ENCODE measurements at places on chromosomes 16 and 17. TPM values are rescaled to one million over a fixed set of nuclear protein-coding genes. Genes with fewer than 3 reads are reported as not detected.

Gene COIL
- total RNA-seq: 22.3 TPM

Gene TAT
- not detected for total RNA-seq

GRCh38 chr17:20111538-20111937 lies 102.4 kb downstream of the SPECC1 start:
- no peak for DNase-seq

GRCh38 chr17:40883031-40883430 lies 2.0 kb downstream of the KRT20 start:
- no peak for DNase-seq

DNA sequence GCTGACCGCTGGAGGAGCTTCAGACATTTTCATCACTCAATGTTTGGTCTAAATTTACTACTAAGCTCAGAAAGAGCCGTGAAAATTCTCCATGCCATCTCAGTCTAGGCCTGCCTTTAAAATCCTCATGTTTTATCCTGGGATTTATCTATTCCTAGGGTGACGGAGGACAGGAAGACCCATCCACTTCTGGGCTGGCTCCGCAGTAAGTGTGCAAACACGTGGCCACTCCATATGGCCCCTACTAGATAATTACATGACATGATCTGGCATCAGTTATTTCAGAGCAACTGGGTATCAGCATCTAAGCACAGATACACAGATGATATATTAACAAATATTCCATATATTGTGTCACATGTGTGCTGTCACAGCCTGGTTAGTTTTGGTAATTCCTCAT lies 77.8 kb upstream of the HS3ST4 start:
- DNase-seq: no peak

DNA sequence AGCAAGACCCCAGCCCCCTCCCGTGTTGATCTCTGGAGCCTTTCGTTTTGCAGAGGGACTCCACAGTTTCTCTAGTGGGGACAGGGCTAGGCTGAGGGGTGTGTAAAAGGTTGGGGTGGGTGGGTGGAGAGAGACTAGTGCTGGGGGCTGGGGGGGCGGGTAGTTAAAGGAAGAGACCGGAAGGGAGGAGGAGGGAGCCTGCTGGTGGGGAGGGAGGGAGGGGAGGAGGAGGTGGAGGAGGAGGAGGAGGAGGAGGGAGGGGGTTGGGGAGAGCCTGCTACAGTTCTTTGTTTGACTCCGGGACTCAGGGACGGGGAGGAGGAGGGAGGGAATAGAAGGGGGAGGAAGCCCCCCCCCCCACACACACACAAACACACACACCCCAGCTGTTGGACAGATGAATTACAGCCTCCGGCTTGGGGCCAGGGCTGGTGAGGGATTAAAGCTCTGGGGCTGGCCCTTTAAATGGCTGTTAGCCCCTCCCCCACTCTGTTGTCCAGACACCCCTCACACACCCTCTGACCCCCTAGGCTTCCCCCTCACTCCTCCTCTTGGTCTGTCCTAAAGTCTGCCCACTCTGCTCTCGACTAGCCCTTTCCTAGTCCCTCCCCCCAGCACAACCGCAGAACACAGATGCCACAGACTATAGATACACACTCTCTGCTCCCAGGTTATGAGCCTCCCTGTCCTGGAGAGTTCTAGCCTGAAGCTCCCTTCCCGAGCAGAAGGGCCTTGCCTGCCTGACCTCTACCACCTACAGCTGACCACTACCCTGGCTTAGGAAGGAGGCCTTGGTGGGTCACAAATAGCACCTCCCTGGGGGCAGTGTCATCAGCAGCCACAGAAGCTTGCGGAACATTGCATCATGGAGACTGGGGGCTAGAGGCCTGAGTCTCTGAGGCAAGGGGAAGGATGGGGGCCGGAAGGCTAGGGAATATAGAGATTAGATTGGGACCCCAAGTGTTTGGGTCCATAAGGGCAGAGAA lies 4.4 kb downstream of the KDM6B start:
- no peak for DNase-seq

DNA sequence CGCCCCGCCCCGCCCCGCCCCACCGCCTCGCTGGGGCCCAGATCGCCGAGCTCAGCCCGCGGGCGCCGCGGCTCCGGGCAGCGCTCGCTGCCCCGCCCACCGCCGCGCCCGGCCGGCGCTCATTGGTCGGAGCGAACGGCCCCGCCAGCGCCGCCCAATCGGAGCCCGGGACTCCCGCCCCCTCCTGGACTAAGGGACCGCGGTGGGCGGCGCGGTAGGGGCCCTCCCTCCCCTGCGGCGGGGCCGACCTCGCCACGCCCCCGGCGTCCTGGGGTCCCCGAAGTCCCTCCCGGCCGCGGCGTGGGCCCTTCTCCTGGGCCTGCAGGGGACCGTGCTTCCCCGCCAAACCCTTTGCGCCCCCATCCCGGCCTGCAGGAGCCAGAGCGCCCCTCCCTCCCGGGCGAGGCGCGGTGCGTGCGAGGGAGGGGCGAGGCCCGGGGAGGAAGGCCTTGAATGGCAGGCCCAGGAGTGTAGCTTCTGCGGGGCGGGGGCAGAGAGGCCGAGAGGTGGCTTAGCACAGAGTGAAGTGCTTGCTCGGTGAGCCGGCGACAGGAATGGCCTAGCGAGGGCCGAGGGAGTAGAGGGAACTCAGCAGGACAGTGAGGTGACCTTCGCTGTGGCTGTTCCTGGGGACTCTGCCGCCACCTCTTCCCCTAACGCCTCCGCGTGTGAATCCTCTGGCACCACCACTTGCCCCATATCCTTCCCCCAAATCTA lies at the start of gene CAMKK1:
Gene CAMKK1 (minus strand): TSS at position 51 of the 717 bp plus-strand sequence. CDS start 7,366 bp downstream, outside the sequence.
- DNase-seq: peak; percentile 85

GRCh38 chr17:5024604-5025003 lies 10.6 kb downstream of the SLC52A1 start:
- no peak for DNase-seq
